ENCODE measurements at places on chromosomes 3 and 15. TPM values are rescaled to one million over a fixed set of nuclear protein-coding genes. Genes with fewer than 3 reads are reported as not detected.

DNA sequence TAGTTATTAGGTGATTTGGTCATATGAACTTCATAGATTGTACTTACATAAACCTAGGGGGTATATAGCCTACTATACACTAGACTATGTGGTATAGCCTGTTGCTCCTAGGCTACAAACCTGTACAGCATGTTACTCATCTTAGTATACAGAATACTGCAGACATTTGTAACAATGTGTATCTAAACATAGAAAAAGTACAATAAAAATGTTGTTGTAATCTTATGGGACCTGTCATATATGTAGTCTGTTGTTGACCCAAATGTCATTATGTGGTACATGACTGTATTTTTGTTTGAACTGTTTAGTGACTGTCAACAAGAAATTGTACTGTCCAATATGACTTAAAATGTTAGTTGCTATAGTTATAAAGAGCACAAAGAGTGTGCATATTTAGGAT is 69.8 kb downstream of the TCF12 start:
- DNase-seq: no peak

DNA sequence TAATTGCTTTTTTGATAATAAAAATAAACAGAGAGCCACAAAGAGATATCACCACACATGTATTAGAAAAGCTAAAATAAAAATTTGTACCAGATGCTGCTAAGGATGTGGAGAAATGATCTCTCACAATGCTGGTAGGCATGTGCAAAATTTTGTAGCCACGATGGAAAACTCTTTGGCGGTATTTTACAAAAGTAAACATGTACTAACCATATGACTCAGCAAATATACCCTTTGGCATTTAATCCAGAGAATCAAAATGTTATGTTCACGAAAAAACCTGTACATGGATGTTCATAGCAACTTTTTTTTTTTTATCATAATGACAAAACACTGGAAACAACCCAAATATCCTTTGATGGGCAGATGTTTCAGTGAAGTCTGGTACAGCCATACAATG is 261.2 kb downstream of the LPP start:
- no peak for DNase-seq

Gene GOLGA8M
- 1.3 TPM for polyA plus RNA-seq

- no peak for DNase-seq
Measured at GRCh38 chr15:73344056-73344455, 24.7 kb downstream of the HCN4 start.

GRCh38 chr3:134476306-134476705 is 9.5 kb downstream of the ANAPC13 start:
- no peak for DNase-seq
